ENCODE measurements at places on chromosomes 13 and 19.
A peak's percentile ranks its signal among the peaks of the same experiment; 100 is the strongest.

- DNase-seq, result peak; percentile 91
These were observed at the start of gene NOP53 for GRCh38 chr19:47745010-47745901. Gene NOP53, plus strand, starts transcription at chr19:47745546. Its CDS starts 14 bp downstream, at chr19:47745560.

DNA sequence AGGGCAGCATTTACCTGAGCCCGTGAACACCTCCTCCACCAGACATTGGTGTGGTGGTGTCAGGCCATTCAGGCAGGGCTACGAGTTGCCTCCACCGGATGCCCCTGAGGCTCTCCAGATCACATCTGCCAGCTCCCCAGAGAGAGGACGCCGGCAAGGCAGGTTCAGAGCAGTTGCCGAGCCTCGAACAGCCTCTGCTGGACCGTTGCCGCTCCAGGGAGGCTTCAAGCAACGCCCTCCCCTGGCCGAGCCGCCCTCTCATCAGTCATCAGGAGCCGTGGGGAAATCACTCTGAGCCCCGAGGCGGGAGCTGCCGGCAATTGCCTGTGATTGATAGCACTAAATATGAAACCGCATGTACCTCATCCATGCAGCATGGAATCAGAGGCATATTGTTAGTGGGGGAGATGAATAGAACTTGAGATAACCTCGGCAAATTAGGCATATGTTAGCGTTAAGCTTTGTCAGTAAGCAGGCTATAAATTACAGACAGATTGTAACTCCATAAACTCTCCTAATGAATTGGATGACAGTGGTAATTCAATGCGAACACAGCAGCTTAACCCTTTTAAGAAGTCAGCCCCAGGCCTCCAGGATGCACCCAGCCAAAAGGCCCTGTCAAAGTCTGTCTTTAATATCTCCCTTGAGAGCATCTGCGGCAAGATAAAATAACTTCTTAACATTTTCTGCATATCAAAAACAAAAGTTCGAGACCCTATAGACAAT lies 29.8 kb upstream of the SPACA7 start:
- no peak for DNase-seq

- no peak for DNase-seq
These were observed 40.6 kb upstream of the EEF1AKMT1 start for GRCh38 chr13:20814224-20814910.

DNA sequence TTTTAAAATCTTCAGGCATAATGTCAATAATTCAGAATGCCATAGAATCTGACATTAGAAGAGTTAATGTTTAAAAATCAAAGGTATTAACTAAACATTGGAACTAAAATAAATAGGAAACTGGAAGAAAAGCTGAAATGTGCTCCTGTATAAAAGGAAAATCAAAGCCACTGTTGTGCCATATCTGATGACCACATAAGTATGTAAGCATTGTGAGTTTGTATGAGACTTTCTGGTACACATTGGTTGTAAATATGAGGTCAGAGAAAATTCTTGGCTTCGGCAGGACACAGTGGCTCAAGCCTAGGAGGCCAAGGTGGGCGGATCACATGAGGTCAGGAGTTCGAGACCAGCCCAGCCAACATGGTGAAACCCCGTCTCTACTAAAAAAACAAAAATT lies 48.3 kb upstream of the INTS6 start:
- DNase-seq, result no peak

DNA sequence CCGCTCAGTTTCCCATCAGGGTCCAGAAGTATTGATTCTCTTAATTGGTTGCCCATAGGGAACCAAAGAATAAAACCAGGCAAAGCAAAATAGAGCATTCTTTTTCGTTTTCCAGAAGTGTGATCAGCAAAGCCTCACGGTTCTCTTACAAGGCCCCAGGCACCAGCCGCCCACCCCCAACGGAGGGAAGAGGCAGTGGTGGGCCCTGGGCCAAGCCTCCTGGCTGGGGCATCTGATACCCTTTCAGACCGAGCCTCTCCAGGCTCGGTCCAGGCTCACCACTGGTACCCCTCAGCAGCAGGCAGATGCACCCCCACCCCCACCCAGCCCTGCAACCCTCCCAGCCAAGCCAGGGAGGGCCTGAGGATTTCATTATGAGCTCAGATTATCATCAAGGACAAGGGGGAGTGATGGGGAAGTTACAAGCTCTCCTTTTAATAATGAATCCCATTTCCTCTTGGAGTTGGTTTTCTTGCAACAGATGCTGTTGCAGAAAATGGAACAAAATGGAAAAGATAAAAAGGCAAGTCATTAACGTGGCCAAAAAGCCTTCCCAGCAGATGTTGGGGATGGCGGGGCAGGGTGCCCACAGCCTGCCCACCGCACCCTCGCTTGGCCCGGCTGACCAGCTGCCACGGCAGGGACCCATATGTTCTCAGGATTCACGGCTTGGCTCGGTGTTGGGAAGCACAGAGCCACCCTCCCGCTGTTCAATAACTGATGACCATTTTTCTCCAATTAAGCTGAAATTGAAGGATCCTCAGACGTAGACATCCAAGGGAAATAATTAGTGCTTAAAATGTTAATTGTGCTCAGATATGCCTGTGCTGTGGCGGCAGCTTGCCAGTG lies 45.9 kb upstream of the KCTD15 start:
- no peak for DNase-seq

DNA sequence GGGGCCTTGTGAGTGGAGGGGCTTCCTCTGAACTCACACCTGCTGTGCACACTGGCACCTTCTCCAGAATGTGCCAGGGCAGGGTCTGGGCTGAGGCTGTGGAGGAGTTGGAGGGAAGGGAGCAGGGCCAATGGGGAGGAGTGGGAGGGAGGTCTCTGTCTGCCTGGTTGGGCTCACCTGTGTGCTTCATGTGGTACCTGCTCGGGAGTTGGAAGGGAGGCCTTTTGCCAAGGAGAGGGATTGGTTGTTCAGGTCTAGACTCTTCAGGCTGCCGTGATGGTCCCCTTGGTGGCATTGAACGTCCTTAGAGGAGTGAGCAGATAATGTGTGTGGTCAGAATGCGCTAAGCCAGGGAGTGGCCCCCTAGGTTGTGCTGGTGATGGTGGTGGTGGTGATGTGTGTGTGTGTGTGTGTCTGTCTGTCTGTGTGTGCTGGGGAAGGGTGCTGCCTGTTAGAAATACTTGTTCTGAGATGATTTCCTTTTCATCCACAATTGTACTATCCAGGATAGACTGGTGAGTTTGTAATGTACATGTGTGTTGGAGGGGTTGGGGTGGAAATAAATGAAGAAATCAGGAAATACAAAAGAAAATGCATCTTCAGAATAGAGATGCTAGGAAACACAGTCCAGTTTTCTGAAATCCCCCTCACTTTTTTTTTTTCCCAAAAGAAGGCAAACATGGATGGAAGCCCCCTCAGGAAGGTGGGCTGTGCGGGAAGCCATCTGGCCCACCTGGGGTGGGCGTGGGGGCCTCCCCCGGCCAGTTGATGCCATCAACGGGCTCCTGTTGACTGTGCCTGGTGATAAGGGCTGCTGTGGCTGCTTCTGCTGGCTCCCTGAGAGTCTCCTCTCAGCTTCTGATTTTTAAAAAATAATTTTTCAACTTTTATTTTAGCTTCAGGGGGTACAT lies 140.5 kb upstream of the ZNF536 start:
- no peak for DNase-seq

- DNase-seq, result no peak
These were observed 98.1 kb upstream of the IRS2 start for GRCh38 chr13:109884462-109884861.

DNA sequence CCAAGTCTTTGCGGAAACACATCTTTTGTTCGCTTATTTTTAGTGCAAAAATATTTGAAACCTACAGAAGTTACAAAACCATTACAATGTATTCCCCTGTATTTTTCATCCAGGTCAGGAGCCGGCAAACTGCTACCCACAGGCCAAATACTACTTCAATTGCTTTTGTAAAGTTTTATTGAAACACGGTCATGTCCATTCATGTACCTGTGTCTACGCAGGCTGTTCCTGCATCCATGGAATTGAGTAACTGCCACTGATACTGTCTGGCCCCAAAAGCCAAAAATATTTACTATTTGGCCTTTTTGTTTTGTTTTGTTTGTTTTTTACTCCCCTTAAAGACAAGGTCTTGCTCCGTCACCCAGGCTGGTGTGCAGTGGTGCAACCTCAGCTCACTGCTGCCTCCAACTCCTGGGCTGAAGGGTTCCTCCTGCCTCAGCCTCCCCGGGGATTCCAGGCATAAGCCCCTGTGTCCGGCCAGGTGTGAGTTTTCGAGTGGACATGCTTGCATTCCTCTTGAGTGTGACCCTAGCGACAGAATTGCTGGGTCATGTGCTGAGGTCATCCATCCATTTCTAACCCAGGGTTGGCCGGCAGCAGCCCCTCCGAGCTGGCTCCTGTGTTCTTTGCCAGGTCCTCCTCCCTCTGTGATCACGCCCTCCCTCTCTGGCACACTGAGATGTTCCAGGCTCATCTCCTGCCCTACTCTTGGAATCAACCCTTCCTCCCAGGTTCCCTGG lies 10.9 kb upstream of the S1PR4 start:
- no peak for DNase-seq

GRCh38 chr13:96403651-96404050 lies 313.7 kb downstream of the HS6ST3 start:
- DNase-seq, result no peak

DNA sequence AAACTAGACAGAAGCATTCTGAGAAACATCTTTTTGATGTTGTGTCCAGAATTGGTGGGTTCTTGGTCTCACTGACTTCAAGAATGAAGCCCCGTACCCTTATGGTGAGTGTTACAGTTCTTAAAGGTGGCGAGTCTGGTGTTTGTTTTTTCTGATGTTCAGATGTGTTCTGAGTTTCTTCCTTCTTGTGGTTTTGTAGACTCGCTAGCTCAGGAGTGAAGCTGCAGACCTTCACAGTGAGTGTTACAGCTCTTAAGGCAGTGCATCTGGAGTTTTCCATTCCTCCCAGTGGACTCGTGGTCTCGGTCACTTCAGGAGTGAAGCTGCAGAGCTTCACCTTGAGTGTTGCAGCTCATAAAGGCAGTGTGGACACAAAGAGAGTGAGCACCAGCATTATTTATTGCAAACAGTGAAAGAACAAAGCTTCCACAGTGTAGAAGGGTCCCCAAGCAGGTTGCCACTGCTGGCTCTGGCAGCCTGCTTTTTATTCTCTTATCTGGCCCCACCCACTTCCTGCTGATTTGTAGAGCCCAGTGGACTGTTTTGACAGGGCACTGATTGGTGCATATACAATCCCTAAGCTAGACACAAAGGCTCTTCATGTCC lies 1820.8 kb downstream of the UQCRFS1 start:
- DNase-seq, result no peak

DNA sequence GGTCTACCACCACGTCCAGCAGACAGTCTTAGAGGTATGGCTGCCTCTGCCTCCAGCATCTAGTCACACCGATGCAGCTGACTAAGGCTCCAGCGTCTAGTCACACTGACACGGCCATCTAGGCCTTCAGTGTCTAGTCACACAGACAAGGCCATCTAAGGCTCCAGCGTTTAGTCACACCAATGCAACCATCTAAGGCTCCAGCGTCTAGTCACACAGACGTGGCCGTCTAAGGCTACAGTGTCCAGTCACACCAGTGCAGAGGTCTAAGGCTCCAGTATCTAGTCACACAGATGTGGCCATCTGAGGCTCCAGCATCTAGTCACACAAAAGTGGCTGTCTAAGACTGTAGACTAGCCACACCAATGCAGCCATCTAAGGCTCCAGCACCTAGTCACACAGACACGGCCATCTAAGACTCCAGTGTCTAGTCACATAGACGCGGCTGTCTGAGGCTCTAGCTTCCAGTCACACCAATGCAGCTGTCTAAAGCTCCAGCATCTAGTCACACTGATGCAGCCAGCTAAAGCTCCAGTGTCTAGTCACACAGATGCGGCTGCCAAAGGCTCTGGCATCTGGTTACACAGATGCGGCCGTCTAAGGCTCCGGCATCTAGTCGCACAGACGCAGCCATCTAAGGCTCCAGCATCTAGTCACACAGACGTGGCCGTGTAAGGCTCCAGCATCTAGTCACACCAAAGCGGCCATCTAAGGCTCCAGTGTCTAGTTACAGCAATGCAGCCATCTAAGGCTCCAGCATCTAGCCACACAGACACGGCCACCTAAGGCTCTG lies 55.1 kb downstream of the KLF2 start:
- DNase-seq, result no peak

- DNase-seq, result no peak
These were observed 213.6 kb downstream of the PCDH20 start for GRCh38 chr13:61202042-61202441.

All from occipital lobe (tissue), 3 donors.